Activated T-helper 1 cell treated with anti-CD3 and anti-CD28 coated beads, Interleukin-2, amount 50 U/mL, for 16 hours (primary cell): ENCODE measurements at places on chromosomes 5 and 9.
A peak's percentile ranks its signal among the peaks of the same experiment; 100 is the strongest.

- no peak for DNase-seq
Observed at GRCh38 chr9:87497604-87498045, at the start of gene DAPK1. Gene DAPK1, plus strand, starts transcription at chr9:87497867. Its CDS starts 1,211 bp downstream, at chr9:87499078.

GRCh38 chr5:10859393-10860195 lies 98.6 kb upstream of the DAP start:
- no peak for DNase-seq

GRCh38 chr5:135452321-135453030 lies at the start of gene TIFAB:
Gene TIFAB, minus strand, starts transcription at chr5:135452351. Its CDS starts 2,412 bp downstream, at chr5:135449939.
- no peak for DNase-seq

GRCh38 chr5:126003309-126003708 lies 419.9 kb upstream of the GRAMD2B start:
- no peak for DNase-seq

DNA sequence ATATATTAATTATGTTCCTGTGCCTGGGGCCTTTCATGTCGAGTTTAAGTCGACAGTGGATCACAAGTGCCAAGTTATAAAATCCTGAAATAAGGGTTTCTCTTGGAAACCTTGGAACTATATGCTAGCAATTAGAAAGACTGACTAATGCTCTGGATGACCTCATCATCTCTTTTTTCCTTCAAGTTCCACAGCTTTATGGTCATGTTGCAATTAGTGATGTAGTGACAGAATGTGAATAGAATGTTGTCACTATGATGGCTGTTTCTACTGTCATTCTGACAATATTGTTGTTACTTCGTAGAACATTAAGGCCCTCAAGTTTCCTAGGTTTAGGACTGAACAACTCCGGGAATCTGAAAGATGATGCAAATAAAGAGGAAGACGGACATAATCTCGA lies 368.0 kb upstream of the SEMA6A start:
- no peak for DNase-seq

DNA sequence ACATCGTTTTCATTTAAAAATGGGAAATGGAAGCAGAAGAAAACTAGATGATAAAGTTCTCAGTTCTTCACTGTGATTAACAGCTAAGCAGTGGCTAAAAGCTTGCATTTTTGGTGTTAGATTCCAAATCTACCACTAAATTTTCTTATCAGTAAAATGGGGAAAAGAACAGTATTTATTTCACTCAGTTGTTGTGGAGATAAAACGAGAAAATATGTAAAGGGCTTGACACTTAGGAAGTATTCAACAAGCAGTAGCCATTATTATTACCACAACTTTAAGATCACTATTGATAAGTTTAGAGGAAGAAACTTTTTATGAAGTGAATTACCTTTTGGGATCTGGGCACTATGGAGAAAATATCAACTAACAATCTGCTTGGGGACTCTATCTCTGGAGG lies 4.5 kb downstream of the STOM start:
- no peak for DNase-seq

DNA sequence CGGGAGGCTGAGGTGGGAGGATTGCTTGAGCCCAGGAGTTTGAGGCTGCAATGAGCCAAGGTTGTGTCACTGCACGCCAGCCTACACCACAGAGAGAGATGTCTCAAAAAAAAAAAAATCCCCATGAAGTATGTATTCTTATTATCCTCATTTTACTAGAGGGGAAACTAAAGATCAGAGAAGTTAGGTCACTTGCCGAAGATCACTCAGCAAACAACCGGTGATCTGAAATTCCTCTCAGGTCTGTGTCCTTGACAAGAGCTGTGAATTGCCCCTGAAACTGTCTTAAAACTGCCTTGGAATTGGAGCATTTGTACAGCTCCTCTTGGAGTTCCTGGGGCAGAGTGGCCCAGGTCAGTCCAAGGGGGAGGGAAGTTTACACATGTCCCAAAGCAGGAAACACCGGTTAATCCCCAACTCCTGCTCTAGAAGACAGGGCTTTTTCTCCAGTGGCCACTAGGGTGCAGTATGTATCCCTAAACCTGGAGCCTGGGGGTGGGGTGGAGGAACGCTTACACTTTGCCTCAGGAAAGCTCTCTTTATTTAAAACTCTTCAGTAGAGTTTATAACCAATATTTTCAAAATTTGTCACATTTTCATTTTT lies 27.6 kb downstream of the AQP7 start:
- DNase-seq = peak; percentile 29

DNA sequence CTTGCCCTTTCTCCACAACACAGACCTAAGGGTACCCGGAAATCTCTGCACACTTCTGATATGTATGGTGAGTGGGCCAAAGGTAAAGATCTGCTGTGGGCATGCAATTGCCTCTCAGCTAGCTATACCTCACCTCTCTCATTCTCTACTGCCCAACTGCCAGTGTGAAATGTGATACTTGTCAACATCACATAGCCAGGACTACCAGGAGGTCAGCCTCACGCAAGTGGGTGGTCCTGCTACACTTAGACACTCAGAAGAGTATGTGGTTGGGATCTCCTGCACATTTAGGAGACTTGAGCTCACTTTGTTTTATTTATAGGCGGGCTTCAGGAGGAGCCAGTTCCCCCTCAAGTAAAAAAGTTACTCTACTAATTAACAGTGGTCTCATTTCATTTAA lies 88.0 kb upstream of the MAN2A1 start:
- DNase-seq = no peak

GRCh38 chr9:92714787-92715487 lies 45.0 kb upstream of the IPPK start:
- DNase-seq = no peak

DNA sequence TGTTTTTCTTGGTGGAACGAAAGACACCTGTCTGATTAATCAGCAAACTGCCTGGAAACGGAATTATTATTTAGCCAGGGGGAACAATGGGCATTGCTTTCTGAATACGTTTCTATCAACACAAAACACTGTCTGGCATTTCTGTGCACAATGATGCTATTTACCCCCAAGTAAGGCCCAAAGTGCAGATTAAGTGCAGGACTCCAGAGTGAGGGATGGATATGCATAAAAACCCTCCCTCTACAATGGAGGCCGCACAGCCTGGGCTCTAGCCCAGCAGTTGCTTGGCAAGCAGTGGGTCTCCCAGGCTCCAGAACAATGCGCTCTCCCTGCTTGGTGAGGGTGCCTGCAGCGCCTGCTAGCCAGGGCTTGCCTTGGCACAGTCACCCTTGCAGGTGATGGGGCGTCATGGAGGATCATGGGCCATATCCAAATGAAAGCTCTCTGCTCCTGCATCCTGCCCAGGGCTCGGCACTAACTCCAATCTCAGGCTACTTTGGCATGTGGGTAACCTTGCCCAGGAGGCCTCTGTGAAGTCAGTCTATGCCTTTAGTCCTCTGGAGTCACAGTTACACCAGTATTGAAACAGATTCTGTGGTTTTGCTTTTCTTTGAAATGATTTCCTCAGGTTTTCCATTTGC lies 11.5 kb upstream of the SPATA24 start:
- DNase-seq = no peak

GRCh38 chr9:136935651-136936050 lies 8.9 kb downstream of the FBXW5 start:
- no peak for DNase-seq

- DNase-seq = no peak
Observed at GRCh38 chr9:71587576-71588362, 180.5 kb downstream of the CEMIP2 start.

DNA sequence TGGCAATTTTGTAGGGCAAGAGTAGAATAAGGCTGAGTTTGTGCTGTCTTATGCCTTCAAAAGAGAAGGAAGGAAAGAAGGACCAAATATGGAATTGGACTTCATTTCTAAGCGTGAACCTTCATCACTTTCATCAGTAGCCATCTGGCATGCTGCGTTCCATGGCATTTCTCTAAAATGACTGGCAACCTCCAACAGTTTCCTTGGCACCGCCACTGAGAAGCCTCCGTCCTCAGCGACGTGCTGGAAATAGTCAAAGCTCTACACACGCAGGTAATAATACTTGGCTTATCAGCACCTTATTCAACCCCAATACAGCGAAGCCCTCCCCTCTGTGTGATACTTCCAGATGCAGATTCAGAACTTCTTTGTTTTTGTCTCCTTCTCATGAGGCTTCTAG lies 169.7 kb upstream of the CD180 start:
- no peak for DNase-seq

- peak; percentile 57 for DNase-seq
Observed at GRCh38 chr5:55936100-55936693, 58.6 kb downstream of the IL6ST start.

- no peak for DNase-seq
Observed at GRCh38 chr9:14529054-14529453, 164.2 kb downstream of the ZDHHC21 start.

DNA sequence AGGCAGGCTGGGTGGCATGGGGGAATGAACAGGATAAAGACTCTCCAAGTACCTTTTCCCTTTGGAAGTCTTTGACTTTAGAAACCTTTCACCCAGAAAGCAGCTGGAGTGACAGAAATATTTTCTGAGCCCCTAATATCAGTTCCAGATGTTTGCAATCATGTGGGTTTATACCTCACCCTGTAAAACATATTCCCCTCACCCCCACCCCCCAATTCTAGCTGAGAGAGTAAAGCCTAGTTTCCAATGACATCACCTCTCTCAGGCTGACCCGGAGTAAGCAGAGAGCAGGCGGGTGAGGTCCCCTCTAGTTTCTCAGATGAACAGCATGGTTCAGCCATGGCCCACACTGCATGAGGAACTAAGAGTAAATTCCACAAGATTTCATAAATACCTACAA lies 82.9 kb upstream of the TRIM32 start:
- DNase-seq = no peak

- DNase-seq = no peak
Observed at GRCh38 chr5:124935065-124935464, 188.6 kb upstream of the ZNF608 start.

GRCh38 chr5:179301376-179301775 lies 43.9 kb downstream of the ADAMTS2 start:
- no peak for DNase-seq

GRCh38 chr9:15521254-15521653 lies 10.5 kb upstream of the PSIP1 start:
- DNase-seq = no peak

- no peak for DNase-seq
Observed at GRCh38 chr9:31188496-31188895, 1195.9 kb upstream of the ACO1 start.

GRCh38 chr9:112970939-112971338 lies 41.1 kb downstream of the ZNF883 start:
- no peak for DNase-seq

- no peak for DNase-seq
Observed at GRCh38 chr9:27558307-27558706, 15.0 kb downstream of the C9orf72 start.

DNA sequence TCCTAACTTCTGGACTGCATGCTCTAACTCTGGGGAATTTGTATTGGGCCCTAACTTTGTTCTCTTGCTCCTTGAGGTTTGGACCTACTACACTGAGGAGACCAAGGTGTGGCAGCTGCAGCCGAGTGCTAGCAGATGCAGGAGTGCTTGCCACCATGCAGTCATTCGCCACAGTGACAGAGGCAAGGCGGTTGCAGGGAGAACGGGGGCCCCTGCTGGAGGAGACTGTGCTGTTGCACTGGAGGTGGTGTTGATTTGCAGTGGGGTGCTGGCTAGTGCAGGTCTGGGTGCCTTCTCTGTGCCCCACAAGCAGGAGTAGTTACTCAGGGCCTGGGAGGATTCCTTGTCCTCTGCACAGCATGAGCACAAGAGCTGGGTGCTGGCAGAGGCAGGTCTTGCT lies 22.4 kb upstream of the DIRAS2 start:
- DNase-seq = no peak

GRCh38 chr9:114754581-114754980 lies 51.3 kb downstream of the TNFSF15 start:
- DNase-seq = no peak

- DNase-seq = no peak
Observed at GRCh38 chr5:14109041-14109747, 33.9 kb upstream of the TRIO start.

DNA sequence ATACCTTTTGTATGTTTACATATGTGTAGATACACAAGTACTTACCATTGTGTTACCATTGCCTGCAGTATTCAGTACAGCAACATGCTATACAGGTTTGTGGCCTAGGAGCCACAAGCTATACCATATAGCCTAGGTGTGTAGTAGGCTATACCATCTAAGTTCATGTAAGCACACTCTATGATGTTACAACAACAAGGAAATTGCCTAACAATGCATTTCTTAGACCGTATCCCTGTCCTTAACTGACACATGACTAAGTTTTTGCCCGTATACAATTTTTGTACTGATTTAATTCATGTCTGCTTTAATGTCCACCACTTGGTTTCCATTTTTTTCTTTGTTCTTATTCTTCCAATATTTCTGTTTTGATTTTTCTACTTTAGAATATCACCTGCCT lies 18.5 kb downstream of the TNPO1 start:
- no peak for DNase-seq

GRCh38 chr9:113125386-113126035 lies 25.3 kb upstream of the SLC31A2 start:
- no peak for DNase-seq

DNA sequence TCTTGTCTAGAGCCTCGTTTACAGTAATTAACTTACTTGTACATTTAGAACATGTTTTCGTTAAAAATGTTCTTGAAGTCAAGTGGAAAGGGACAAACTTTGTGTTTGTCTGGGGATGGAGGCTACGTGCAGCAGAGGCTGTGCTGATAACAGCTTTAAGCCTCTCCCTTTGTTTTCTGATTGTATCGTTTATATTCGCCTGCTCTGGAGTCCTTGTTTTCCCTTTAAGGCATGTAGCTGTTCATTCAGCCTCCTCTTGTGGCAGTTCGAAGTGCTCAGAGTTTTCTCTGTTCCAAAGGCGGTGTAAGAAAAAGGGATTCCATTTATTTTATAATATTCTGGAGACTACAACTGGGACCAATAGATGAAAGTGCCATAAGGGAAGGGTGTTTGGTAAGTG lies 1.9 kb downstream of the SLC36A1 start:
- DNase-seq = no peak

DNA sequence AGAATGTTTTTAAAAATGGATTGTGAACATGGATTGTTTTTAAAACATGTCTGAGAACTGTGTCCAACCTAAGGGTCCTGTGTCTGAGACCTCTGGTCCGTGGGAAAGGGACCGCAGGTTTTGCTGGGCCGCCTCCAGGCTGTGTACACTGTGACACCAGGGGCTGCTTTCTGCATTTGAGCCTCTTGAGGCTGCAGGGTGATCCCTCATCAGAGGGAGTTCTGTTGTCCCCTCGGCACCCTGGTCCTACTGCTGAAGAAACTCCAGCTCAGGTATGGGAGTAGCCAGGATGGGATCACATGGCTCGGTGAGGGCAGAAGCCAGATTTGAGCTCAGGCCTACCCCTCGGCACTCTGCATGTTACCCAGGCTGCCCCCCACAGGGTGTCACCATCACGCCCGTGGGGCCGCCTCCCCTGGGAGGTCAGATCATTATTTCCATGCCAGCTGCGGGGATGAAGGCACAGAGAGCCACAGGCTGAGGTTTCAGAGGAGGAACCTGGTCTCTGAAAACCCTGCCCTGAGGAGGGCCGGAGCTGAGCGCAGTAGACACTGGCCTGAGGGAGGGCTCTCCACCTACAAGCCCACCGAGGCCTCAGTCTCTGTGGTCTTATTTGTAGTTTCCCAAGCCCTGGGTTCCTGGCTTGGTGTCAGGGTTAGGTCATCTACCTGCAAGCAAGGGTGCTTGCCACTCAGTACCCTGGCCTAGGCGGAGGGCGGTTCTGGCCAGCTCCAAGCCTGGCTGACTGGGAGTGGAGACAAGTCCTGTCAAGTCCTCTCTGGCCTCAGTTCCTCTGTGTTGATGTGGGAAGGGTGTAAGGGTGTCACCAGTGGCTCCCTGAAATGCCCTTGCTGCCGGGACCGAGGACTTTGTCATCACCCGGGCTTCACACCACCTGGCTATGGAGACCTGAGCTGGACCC lies 2.8 kb downstream of the PRR7 start:
- DNase-seq = no peak

GRCh38 chr9:89635816-89636215 lies 31.0 kb downstream of the GADD45G start:
- no peak for DNase-seq
